ENCODE measurements at places on chromosomes 13 and 19.

- H3K4me3 ChIP-seq = no peak overlapping the region
- H3K27me3 ChIP-seq = peaks cover 29% of the 10 kb centered on the region
- no peaks in the 10 kb centered on the region for H3K36me3 ChIP-seq
- DNase-seq = no peak
Measured at GRCh38 chr13:113288880-113289279, 8.2 kb upstream of the LAMP1 start.

DNA sequence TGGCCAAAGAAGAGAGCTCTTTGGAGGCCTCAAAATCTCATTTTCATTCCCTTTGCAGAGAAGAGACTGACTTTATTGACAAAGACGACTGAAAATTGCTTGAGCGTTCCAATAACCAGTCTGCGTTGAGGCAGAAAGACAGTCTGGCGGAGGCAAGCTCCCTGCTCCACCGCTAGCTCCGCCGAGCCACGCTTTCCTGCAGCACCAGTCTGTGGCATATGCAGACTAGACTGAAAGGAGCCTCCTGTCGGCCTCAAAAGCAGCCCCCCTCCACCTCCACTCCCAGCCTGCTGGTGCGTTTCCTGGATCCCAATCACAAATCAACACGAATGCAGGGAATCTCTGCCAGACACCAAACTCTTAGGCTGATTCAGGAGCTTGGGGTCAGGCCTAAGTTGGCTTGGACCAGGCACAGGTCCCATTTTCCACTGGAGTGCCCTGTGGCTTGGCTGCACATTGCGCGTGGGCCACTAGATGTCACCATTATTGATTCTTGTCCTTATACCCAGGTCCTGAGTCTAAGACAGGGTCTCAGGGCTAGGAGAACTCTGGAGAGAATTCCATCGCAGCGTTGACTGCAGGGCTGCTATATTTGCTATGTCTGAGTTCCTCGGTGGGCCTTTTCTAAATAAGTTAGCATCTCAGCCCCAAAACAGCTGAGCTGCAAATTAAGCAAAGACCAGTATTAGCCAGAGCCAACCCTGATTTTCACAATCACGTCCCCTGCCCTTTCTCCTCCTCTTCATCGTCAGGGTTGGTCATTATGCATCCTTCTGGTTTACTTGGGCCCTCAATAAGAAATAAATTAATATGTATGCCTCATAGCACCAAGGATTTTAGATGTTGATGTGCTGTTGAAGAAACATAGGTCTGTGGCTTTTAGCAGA is 5.2 kb upstream of the ZNF507 start:
- no peak overlapping the region for H3K27ac ChIP-seq
- H3K4me3 ChIP-seq = no peak overlapping the region
- H3K4me1 ChIP-seq = no peaks in the 10 kb centered on the region

GRCh38 chr13:51733374-51734298 is 70.3 kb downstream of the DHRS12 start:
- no peaks in the 10 kb centered on the region for H3K27me3 ChIP-seq
- H3K36me3 ChIP-seq = peaks cover 8% of the 10 kb centered on the region
- H3K4me3 ChIP-seq = no peak overlapping the region

GRCh38 chr19:6767357-6768235 is at the start of gene SH2D3A:
SH2D3A (minus strand) TSS chr19:6767435; CDS start chr19:6763748, 3,687 bp downstream.
- peak; percentile 92 for DNase-seq
- H3K27ac ChIP-seq = peak within 1 kb of the TSS; percentile 91
- H3K36me3 ChIP-seq = peaks cover 3% of the 10 kb centered on the region
- H3K27me3 ChIP-seq = no peaks in the 10 kb centered on the region
- H3K4me3 ChIP-seq = peak within 1 kb of the TSS; percentile 89

GRCh38 chr13:98519976-98520375 is 56.9 kb downstream of the STK24 start:
- H3K4me1 ChIP-seq = peaks cover 78% of the 10 kb centered on the region
- H3K27me3 ChIP-seq = no peaks in the 10 kb centered on the region
- no peak for DNase-seq
- peaks cover 36% of the 10 kb centered on the region for H3K36me3 ChIP-seq

GRCh38 chr13:53207556-53207955 is 178.9 kb downstream of the OLFM4 start:
- DNase-seq = no peak
- H3K27ac ChIP-seq = no peak overlapping the region
- H3K36me3 ChIP-seq = no peaks in the 10 kb centered on the region

- H3K4me3 ChIP-seq = no peak overlapping the region
- H3K27me3 ChIP-seq = no peaks in the 10 kb centered on the region
- H3K4me1 ChIP-seq = peaks cover 10% of the 10 kb centered on the region
- no peak for DNase-seq
- peaks cover 16% of the 10 kb centered on the region for H3K36me3 ChIP-seq
- H3K27ac ChIP-seq = no peak overlapping the region
Measured at GRCh38 chr19:18468517-18468916, 30.6 kb upstream of the ISYNA1 start.

- no peaks in the 10 kb centered on the region for H3K27me3 ChIP-seq
- DNase-seq = no peak
- no peak overlapping the region for H3K4me3 ChIP-seq
- H3K27ac ChIP-seq = no peak overlapping the region
- H3K4me1 ChIP-seq = peaks cover 36% of the 10 kb centered on the region
- peaks cover 15% of the 10 kb centered on the region for H3K36me3 ChIP-seq
Measured at GRCh38 chr19:14142262-14143190, 6.1 kb upstream of the ASF1B start.
